ENCODE measurements at places on chromosomes 3 and 15.

DNA sequence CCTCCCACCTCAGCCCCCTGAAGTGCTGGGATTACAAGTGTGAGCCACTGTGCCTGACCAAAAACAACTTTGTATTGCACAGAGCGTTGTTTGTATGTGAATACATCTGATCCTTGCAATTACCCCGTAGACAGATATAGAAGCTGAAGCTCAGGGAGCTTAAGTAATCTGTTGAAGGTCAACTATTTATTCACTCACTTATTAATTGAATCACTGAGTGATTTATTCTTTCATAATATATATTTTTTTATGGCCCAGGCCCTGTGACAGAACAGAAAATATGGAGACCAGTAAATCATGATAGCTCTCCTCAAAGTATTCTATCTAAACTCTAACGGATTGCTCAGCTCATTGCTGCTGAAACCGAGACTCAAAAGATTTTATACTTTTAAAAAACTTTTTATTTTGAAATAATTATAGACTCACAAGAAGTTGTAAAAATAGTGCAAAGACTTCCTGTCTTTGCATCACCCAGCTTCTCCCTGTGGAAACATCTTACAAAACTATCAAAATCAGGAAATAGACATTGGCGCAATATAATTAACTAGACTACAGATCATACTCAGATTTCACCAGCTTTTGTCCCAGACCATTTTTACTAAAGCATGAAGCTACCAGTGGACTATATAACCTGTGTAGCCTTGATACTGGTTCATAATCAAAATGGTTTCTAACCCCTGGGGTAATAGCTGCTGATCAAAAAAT lies 466.1 kb downstream of the PDCD6IP start:
- DNase-seq, result no peak

DNA sequence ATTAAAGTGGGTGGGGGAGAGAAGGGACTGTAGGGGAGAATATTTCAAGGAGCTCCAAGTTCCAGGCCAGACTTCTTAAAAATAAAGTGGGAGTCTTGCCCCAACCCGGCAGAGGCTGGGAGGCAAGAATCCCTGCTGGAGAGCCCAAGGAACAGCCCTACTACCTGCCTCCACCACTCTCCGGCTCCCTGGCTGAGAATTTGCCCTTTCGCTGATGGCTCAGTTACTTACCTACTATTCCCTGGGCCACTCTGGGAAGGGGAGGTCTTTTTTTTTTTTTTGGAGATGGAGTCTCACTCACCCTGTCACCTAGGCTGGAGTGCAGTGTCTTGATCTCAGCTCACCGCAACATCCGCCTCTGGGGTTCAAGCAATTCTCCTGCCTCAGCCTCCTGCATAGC lies 15.5 kb downstream of the MYL3 start:
- no peak for DNase-seq

GRCh38 chr3:143525408-143525807 lies 322.9 kb downstream of the SLC9A9 start:
- no peak for DNase-seq

DNA sequence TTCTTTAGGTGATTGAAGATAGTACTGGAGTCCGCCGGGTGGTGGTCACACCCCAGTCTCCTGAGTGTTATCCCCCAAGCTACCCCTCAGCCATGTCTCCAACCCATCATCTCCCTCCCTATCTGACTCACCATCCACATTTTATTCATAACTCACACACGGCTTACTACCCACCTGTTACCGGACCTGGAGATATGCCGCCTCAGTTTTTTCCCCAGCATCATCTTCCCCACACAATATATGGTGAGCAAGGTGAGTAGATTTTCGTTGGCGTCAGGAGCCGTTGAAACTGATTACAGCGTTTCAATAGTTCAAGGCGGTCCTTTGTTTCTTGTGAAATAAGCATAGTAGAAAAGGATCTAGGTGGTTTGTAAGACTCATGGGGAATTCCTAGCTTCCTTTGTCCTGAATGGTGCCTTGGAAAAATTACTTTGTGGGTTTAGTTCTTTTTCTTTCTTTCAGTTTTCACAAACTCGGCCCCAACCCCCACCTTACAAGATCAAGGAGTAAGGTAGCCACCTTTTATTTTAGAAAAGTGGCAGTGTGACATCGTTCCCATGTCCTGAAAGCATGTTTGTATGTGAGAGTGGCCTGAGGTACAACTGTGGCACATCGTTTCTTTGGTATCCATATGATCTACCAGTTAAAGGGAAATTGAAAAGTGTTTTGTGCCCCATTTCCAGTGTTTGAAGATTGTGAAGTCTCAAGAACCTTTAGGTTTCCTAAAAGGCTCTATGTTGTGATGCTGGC lies 200.6 kb downstream of the GHSR start:
- DNase-seq, result no peak

DNA sequence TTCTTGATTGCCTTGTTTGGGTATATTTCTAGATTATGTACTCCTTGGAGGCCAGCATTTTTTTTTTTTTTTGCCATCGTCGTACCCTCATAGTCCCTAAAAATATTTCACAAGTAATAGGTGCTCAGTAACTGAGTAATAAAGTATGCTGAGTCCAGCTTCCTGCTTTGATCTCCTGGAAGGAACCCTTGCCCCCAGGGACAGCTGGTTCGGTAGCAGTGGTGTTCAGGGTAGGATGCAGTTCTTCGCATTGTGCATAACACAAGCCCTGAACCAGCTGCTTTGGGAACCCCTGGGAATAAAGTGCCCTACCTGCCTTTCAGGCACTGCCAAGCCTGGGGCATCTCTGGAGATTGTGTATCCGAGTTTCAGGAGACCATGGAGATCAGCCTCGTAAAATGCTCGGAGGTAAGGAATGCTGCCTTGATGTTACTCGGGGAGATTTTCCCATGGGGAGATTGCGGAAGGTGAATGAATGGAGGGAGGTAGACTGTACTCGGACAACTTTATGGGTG lies 7.6 kb downstream of the MYZAP start:
- no peak for DNase-seq

DNA sequence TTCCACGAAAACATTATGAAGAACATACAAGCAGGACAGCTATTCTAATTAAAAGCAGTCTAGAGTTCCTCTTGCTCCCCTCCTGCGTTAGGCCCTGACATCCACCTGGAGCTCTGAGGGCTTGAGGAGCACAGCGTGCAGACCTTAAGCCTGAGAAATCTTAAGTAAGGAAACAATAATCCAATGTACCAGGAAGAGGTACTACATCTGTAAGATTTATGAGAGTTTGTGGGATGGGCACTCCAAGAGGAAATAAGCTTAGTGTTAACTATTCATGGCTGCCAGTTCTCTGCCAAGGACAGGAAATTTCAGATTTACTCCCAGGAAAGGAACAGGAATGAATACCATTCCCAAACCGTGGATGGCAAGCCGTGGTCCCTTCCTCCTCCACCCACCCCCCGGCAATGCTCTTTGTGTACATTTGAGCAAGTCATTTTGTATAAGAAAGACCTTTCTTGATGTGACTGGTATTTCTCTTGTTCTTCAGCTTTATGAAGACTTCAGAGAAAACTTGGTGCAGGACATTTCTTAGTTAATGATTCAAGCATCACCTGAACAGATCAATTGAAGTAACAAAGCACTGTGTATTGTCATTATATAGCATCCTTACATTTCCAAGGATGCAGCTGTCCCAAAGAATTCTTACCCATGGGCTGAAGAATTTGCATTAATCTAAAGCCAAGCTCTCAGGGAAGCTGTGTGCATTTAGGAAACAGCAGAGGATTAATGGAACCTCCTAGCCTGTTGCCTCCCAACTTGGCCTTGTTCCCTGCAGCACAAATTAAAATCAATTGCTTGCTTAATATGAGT lies 28.8 kb upstream of the VILL start:
- DNase-seq, result no peak
